Effector memory CD4-positive, alpha-beta T cell (primary cell): ENCODE measurements at places on chromosomes 6 and 20.

- no peaks in the 10 kb centered on the region for H3K27me3 ChIP-seq
- H3K27ac ChIP-seq: no peak overlapping the region
- no peak for DNase-seq
- H3K4me1 ChIP-seq: no peaks in the 10 kb centered on the region
- H3K36me3 ChIP-seq: no peaks in the 10 kb centered on the region
Observed at GRCh38 chr20:15706719-15707118, 866.5 kb downstream of the KIF16B start.

DNA sequence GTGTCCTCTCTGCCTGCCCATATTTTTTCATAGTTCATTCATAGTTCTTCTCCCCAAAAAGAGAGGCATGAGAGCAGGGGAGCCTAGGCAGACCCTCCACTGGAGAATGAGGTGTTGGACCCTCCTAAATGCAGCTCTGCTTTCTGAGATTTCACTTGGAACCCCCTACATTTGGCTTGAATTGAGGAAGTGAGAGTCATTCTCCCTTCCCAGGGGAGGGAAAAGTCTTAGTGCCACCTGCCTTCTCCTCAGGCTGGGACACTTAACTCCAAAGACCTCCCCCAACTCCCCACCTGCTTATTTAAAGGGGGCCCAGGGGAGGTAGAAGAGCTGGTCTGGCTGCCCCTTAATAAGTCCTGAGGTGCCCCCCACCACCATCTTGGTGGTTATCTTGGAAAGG lies 78.2 kb downstream of the CHMP4B start:
- H3K4me3 ChIP-seq: no peak overlapping the region
- no peak overlapping the region for H3K27ac ChIP-seq
- no peaks in the 10 kb centered on the region for H3K4me1 ChIP-seq
- no peaks in the 10 kb centered on the region for H3K27me3 ChIP-seq
- no peaks in the 10 kb centered on the region for H3K36me3 ChIP-seq

GRCh38 chr6:22892452-22892851 lies 323.1 kb downstream of the HDGFL1 start:
- no peaks in the 10 kb centered on the region for H3K36me3 ChIP-seq
- H3K4me1 ChIP-seq: no peaks in the 10 kb centered on the region
- no peak overlapping the region for H3K4me3 ChIP-seq
- H3K27ac ChIP-seq: no peak overlapping the region
- no peak for DNase-seq
- no peaks in the 10 kb centered on the region for H3K27me3 ChIP-seq

- H3K27me3 ChIP-seq: no peaks in the 10 kb centered on the region
- no peak overlapping the region for H3K27ac ChIP-seq
- H3K4me1 ChIP-seq: no peaks in the 10 kb centered on the region
- no peak overlapping the region for H3K4me3 ChIP-seq
- no peak for DNase-seq
Observed at GRCh38 chr20:7136886-7137285, 369.4 kb downstream of the BMP2 start.

DNA sequence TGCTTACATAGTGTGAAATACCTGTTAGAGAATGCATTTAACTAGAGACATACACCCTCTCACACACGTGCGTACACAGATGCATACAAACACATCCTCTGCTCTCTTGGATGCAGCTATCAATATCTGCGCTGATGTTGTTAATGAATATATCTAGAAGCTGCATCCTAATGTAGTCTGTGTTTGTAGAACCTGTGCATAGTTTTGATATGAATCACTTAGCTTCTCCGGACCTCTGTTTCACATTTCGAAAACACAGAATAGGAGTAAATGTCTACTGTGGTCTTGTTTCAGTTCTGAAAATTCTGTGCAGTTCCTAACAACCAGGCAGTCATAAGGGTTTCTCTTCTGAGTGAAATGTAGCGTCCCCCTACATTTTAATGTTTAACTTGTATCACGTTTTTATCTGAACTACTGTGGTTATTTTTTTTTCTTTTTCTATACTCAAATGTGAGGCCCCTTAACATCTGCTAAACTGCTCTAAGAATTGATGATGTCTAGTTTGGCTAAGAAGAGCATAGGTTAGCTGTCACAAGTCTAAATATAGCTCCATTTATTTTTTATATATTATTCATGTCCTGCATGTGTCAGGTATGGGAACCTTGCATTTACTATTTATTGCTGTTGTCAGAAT lies 254.5 kb downstream of the TMEM242 start:
- no peak overlapping the region for H3K4me3 ChIP-seq
- peaks cover 6% of the 10 kb centered on the region for H3K36me3 ChIP-seq
- no peaks in the 10 kb centered on the region for H3K27me3 ChIP-seq
- DNase-seq: no peak
- no peaks in the 10 kb centered on the region for H3K4me1 ChIP-seq
- H3K27ac ChIP-seq: no peak overlapping the region

- no peaks in the 10 kb centered on the region for H3K4me1 ChIP-seq
- H3K36me3 ChIP-seq: no peaks in the 10 kb centered on the region
- no peaks in the 10 kb centered on the region for H3K27me3 ChIP-seq
- H3K4me3 ChIP-seq: no peak overlapping the region
- no peak overlapping the region for H3K27ac ChIP-seq
Observed at GRCh38 chr6:81451787-81452186, 300.7 kb downstream of the TENT5A start.
